Midbrain (tissue), 1 donor: ENCODE measurements at places on chromosomes 12 and 14.
A peak's percentile ranks its signal among the peaks of the same experiment; 100 is the strongest.

GRCh38 chr12:82866946-82867345 lies 180.2 kb downstream of the TMTC2 start:
- peak; percentile 27 for DNase-seq

- no peak for DNase-seq
Measured at GRCh38 chr14:40581264-40581663, 1025.4 kb upstream of the LRFN5 start.

DNA sequence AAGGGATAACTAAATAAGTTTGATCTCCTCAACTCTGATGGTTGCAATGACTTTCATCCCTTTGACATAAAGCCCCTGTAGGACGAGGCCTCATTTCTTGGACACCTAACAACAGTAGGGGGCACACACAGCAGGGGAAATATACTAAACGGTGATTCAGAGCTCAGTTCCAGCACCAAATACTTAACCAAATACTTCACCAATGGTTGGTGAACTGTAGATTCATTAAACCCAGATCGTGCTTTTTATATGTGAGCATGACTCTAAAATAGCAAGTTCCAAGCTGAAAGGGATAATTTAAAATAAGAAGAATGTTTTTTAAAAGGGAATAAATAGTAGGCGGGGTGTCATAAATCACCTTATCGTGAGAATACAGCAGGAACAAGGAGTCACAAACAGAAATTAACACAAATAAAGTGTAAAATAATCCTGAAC lies 53.2 kb downstream of the ATG2B start:
- DNase-seq, result no peak

DNA sequence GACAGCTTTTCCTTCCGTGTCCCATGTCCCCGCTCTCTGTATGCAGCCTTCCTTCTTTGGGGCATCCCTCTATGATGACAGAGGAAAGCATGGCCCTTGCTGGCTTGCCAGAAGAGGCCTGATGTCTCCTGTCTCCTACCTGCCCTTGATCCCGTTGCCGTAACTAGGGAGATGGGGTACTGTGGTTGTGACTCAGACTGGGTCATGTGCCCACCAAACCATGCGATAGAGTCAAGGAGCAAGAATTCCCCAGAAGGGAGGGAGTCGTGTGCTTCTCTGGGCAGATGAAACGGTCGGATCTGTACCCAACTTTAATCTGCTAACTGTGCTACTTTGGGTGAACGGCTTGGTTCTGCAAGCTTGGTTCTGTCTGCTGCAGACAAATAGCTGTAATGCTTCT lies 99.1 kb upstream of the DYNC1H1 start:
- no peak for DNase-seq

GRCh38 chr14:106286697-106287290 lies 760.4 kb downstream of the TMEM121 start:
- no peak for DNase-seq

GRCh38 chr12:47356129-47356700 lies 276.5 kb upstream of the AMIGO2 start:
- no peak for DNase-seq

GRCh38 chr12:77782766-77783165 lies 47.9 kb upstream of the NAV3 start:
- DNase-seq, result no peak

DNA sequence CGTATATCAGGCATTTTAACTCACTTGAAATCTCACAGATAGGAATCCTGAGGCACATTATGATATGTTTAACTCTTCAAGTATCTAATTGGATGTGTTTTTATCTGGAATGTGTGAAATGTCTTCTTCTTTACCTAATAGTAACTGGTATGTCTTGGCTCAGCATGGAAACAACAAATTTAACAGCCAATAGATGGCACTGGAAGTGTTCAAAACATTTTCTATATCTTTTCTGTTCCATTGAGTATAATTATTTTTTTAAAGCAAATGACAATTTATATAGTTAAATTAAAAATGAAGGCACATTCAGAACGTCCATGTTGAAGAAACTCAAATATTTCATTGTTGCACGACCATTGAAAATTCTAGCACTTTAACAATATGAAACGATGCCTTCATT lies 164.6 kb upstream of the SLC16A7 start:
- no peak for DNase-seq

DNA sequence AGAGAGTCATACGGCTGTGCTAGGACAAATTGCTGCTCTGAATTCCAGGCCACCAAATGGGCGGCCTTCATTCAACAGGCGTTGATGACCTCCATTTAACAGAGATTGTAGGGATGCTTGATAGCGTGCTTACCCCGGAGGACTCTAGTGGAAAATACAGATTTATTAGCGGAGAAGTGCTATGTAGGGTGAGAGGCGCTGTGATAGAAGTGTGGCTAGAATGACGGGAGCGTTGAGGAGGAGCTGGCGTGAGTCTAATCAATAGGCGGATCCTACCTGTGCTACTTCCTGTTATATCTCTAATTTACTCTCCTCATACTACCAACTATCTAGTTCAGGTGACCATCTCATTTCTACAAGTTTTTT lies 668 bp downstream of the MRPS35 start:
- no peak for DNase-seq

DNA sequence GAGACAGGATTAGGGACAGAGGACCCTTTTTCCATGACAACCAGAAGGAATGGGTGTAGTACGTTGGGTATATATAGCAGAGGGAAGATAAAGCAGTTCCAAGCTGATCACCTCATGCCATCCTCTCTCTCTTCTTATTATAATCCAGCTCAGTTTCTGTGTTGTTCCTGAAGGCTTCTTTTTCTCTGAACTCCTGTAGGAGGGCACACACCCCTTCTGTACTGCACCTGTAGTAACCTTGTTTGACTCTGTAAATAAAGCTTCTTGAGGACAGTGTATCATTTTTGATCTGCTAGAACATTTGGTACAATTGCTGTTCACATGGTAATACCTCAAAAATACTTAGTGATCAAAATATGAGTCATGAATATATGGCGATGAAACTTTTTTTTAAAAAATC lies 33.5 kb downstream of the HELB start:
- DNase-seq, result no peak

GRCh38 chr14:30519961-30520360 lies 39.0 kb upstream of the G2E3 start:
- no peak for DNase-seq

- peak; percentile 76 for DNase-seq
Measured at GRCh38 chr14:50560931-50561285, 963 bp downstream of the ATL1 start.

- DNase-seq, result no peak
Measured at GRCh38 chr12:12724421-12725085, 7.4 kb downstream of the CDKN1B start.
